Fibroblast of skin of abdomen (primary cell): ENCODE measurements at places on chromosomes 12 and 14.

DNA sequence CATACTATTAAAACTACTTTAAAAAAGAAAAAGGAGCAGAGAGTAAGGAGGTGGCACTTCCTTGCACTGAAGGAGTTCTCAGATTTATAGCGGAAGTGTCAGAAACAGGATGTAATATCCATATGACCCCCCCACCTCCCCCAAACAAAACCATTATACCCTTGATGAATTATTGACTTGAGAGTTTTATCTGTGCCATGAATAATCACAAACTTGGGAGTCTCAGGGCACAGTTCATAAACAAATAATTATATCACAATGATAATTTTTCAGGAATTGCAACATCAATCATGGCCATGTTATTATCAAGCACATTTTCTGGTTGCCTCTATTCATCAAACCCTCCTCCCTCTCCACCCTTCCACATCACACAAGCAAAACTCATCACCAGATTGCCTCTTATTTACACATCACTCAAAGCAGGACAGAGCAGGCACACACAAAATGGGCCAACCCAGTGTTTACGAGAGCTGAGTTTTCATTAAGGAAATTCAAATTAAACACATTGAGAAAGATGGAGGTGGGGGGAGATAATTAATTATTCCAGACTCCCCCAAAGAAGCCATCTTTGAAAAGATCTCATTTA, 141.4 kb downstream of the EGLN3 start:
- DNase-seq, result no peak

GRCh38 chr14:76773188-76773885, 12.1 kb downstream of the VASH1 start:
- DNase-seq, result peak; percentile 79

DNA sequence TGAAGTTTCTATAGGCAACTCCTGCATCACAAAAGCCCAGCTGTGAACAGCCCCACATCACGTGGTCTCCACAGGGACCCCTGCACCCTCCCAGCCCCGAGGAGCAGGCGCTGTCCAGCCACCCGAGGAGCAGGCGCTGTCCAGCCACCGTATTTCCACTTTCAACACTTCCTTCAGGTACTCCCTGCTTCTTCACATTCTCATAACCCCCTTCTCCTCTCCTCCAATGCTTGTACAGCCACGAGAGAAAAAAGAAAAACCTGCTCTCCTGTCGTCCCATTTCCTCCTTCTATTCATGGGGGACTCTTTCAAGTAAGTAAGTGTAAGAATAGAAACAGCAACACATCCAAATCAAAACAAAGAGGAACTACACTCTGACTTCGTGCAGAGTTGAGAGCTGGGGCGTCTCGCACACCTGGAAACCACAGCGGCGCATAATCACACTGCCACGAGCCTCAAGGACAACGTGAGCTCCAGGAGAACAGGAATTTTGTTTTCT, 11.9 kb downstream of the CDC42BPB start:
- no peak for DNase-seq

DNA sequence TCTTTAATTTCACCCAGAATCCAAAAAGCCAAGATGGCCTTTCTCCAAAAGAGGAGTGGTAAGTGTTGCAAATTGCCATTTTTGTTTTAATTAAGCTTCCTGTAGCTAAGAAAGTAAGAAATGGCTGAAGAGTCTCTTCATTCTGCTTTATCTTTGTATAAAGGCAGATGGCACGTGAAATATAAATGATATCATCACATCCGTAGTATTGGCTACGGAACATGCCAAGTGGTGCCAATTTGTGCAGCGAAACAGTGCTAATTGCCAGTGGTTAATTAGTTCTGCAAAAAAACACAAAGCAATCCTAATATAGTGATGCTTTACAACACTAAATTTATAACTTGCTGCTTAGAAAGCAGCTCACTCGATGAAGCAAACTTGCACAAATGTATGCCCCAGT, 29.4 kb downstream of the PLEKHG7 start:
- no peak for DNase-seq

DNA sequence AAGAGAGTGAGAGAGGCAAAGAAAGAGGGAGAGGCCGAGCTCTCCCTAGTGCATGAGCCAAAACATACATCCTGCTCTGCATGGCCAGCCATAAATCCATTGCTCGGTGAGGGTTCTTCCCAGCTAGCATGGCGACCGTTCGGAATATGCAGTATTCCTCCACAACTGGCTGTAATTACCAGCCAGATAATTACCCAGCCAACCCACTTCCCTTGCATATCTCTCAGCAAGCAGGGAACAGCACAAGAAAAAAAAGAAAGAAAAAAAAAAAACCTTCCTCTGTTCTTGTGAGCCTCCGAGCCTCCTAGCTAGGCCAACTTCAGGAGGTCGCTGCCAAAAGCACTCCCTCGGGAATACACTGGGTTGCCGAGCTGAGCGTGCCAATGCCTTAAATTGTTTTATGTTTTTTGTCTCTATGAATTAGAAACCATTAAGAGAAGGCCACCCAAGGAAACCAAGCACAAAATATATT, 567.9 kb downstream of the MED13L start:
- peak; percentile 51 for DNase-seq

DNA sequence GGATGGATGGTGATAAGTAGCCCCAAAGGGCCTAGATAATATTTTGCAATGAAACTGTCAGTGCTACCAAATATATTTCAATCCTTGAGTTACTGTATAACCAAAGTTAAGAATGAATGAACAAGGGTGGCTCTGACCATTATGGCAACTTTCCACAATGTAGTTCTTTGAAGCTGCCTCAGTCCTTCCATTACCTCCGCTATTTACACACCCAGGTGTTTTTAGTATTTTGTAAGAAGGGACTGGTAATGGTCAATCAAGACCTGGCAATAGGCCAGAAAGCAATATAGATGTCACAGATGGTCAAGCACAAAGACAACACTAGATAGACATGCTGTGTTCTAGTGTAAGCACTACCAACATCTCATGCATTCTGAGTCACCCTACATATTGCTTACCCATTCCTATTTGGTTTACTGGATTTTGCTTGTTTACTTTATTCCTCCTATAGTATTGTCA, 16.3 kb downstream of the DUSP16 start:
- no peak for DNase-seq

DNA sequence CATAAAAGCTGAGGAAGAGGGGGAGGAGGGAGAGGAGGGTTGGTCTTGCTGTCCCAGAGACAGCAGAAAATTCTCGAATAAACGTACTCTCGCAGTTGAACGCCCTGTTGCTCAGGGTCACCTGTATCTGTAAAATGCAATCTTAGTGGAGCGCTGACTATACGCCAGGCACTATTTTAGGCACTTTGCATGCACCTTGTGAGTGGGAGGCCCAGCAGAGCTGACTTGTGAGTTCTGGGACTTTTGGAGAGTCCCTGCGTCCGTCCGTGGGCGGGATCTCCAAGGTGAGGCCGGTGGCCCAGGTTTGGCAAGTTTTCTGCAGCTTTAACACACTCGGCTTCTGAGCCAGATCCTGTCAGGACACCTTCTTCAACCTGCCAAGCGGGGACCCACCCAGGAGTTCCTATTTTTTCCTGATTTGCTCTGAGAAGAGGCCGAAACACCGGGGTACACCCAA, 32.5 kb upstream of the PLEKHG6 start:
- DNase-seq, result no peak

DNA sequence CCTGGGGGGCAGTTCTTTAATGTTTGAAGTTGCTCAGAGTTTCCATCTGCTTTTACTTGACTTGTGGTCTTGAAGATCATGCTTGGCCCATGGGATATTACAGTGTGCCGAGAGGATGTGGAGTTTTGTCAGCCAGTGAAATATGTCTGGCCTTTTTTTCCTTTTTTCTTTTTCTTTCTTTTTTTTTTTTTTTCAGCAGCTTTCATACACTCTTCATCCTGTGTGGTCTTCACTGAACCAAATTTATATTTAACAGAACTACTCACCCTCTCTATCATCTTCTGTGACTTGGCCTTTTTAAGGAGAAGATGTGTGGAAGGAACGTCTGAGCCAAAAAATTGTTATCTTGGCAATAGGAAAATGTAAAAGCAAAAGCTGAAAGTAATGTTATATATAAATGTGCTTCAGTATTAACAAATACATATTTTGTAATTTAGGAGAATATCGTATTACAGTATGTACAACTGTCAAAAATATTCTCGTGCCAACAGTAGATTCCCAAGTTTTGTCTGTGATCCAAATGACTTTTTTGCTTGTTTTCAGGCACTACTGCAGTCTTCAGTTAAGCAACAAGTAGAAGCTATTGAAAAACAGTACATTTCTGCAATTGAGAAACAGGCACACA, 200.6 kb downstream of the CCDC91 start:
- peak; percentile 92 for DNase-seq

DNA sequence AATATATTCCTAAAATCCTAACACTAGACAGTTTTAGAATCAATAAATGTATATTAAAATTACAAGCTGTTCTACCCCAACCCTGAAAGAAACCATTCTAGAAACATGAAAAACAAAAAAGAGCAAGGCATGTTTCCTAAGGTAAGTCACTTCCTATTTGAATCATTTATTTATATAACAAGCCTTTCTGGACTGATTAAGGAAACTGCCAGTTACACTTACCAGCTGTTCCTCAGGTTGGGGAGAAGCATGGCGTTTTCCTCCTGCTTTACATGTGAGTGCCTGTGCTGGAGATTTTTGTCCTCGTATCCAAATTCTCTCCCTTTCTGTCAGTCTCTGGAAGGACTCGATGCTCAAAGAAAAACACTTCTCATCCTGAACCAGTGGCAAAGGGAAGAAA, 183.3 kb downstream of the EFCAB11 start:
- peak; percentile 52 for DNase-seq

DNA sequence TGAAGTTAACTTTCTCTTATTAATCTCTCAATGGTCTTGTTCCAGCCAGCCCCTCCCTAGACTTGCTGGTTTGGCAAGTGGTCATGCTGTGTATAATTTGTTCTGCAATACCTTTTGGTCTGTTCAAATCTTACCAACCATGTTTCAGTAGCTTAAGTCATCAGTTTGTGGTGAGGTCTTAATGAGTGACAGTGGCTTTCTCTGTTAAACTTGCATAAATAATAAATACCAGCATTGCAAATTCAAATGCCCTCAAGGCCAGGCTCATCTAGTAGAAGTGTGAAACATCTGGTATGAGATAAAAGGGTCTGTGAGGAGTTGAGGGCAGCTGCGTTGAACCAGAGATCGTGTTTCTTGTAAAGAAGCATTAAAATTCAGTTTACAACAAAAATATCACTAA, 319.5 kb downstream of the TMEM117 start:
- DNase-seq, result no peak

- no peak for DNase-seq
These were observed 36.3 kb upstream of the TSPAN9 start for GRCh38 chr12:3040663-3041544.

DNA sequence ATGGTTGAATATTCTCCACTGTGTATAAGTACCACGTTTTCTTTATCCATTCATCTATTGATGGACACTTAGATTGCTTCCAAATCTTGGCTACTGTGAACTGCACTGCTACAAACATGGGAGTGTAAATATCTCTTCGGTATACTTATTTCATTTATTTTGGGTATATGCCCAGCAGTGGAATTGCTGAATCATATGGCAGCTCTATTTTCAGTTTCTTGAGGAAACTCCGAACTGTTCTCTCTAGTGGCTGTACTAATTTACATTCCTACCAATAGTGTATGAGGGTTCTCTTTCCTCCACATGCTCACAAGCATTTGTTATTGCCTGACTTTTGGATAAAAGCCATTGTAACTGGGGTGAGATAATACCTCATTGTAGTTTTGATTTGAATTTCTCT, 623.1 kb upstream of the LRFN5 start:
- no peak for DNase-seq

GRCh38 chr14:23130871-23131270, 11.8 kb upstream of the CEBPE start:
- no peak for DNase-seq
